Central memory CD8-positive, alpha-beta T cell (primary cell): ENCODE measurements at places on chromosomes 2 and 18.

DNA sequence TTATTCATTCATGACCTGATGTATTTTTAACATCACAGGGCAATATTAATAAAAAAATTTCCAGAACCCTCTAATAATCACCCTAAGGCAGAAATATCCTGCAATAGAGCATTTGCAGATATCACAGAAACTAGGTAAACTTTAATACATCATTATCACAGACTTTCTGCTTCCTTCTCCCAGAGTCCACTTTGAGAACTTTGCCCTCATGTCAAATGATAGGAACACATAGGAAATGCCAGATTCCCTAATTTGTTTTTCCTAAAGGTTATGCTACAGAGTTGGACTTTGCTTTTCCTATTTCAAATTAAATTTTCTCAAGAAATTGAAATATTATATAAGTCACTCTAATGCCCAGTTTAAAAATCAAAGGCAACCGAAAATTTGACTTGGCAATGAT lies 352.8 kb upstream of the LRP1B start:
- no peak for DNase-seq

- DNase-seq, result no peak
These were observed 13.1 kb downstream of the CASP8 start for GRCh38 chr2:201273330-201273983.

DNA sequence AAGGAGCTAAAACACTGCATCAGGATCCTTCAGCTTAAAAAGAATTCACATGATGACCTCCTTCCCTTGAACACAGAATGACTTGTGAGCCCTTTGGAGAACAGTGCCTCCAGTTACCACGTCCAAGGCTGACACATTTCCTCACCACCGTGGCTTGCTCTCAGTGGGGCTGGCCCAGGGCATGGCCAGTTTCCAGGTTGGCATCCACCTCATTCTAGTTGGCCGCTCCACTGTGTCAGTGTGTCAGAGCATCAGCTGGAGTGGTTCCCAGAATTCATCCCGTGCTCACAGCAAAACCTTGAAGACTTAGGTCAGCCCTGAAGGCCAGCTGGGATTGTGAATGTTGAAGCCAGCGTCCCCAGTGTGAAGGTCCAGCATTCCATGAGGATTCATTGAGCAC lies 158.5 kb downstream of the INSIG2 start:
- DNase-seq, result no peak

- DNase-seq, result no peak
These were observed at the start of gene CELF4 for GRCh38 chr18:37565101-37565976. Gene CELF4, minus strand, starts transcription at chr18:37565798.

GRCh38 chr2:30237966-30238800 lies 6.8 kb downstream of the LBH start:
- no peak for DNase-seq

DNA sequence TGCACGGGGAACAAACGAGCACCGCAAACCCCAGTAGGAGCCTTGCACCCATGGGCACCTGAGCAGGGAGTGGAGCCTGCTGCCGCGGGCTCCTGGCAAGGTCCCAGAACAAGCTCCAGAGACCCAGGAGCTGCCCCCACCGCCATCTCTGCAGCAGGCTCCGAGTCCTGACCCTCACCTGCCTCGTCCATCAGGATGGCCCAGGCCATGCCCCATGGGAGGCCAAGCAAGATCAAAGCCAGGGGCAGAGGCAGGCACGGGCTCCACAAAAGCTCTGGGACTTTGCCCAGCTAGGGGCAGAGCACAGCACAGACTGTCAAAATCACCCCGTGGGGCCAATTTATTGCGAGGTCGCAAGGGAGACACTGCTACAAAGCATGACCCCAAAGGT lies 43.6 kb downstream of the GPC1 start:
- DNase-seq, result no peak

- DNase-seq, result no peak
These were observed 38.5 kb downstream of the CDCA7 start for GRCh38 chr2:173393186-173393585.

- DNase-seq, result no peak
These were observed 78.1 kb upstream of the KIF5C start for GRCh38 chr2:148796735-148797512.

DNA sequence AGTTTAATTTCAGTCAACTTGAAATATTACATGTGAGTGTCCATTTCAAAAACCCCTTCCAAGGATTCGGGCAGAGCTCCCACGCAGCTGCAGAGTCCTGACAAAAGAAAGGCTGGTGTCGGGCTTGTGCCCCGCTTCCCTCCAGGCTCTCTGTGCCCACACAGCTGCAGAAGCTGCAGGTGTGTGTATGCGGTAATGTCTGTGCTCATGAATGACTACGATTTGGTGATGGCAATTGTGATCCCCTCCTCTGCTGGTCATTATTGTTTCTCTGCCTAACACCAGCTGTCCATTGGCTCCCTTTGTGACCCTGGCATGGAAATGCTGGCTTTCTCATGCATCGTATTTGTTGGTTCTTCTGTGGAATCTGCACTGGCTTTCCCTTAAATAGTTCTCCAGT lies 224.8 kb downstream of the NUP35 start:
- DNase-seq, result no peak

GRCh38 chr2:119013671-119014070 lies 71.7 kb downstream of the MARCO start:
- DNase-seq, result no peak

DNA sequence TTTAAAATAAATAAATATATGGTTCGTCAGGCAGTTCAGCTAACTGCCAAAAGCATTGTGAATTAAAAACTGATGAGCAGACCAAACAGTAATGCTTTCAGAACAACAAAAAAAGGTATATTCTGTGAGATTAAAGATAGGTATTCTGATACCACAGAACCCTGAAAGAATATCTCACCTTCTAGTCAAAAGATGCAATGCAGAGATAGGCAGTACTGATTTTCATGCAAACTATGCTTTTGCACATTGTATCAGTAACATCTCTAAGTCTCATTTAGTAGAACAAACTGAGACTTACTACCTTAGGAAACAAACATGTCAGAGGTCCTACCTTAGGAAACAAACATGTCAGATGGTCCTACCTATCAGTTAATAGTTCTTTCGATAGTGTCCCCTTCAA lies 32.4 kb downstream of the CUL3 start:
- DNase-seq, result no peak

DNA sequence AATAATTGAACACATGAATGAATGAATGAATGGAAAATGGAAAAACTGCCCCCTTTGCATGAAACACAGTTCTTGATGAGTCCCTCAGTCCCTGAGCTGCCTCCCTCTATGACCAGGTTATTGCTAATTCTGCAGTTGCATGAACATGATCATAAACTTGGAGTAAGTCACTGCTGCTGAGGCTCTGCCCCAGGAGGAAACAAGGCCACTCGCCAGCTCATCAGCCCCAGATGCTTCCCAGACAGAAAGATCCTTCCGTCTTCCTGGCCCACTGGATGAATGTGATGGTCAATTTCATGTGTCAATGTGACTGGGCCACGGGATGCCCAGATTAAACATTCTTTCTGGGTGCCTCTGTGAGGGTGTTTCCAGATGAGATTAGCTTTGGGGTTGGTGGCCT lies 16.4 kb downstream of the GPR45 start:
- DNase-seq, result no peak

- no peak for DNase-seq
These were observed at the start of gene DRC1 for GRCh38 chr2:26401739-26402541. Gene DRC1, plus strand, starts transcription at chr2:26401920. Its CDS starts 70 bp downstream, at chr2:26401990.

DNA sequence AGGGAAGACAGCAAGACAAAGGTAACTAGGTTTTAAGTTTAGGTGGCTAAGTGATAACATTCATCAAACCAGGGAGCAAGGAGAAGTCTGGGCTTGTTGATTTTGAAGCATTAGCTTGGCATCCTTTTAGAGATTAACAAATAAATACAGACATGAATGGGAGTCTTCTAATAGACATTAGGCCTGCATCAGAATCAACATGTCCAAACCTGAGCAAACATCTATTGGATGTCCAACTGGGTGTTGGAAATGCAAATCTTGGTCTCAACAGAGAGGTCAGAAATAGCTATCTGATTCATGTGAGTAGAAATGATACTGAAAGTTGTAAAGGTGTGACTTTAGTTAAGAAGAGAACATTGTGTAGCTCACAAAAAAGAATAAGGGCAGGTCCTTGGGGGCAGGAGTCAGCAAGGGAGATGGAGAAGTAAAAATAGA lies 85.5 kb upstream of the RND3 start:
- DNase-seq, result no peak

GRCh38 chr2:236715077-236715476 lies 145.5 kb downstream of the ACKR3 start:
- no peak for DNase-seq

- no peak for DNase-seq
These were observed 8.2 kb downstream of the FAM110C start for GRCh38 chr2:38155-38554.

GRCh38 chr2:149650006-149650405 lies 62.4 kb upstream of the MMADHC start:
- no peak for DNase-seq

DNA sequence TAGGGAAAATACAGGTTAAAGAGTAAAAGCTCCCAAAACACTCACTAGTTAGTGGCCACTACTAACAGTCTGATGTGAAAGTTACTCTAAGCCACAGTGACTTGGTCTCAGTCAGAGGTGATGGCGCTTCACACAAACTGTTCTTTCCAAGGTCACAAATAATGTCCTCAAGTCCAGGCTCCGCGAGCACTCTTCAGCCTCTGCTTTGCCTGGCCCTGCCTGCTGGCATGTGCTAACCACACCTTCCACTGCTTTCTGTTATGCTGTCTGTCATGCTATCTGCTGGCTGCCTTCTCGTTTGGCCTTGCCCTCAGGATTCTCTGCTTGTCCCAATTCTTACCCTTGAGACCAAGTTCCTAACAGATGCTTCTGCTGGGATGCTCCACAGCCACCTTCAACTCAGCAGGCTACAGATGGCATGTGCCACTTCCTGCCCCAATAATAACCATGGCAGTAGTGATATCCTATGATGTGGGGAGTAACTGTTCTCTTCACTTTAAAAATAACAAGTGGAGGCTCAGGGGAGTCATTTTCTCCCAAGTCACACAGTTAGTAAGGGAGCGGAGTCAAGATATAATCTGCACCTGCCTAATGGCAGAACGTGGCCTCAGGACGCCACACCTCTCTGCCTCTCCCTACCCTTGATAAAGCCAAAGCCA lies 75.7 kb downstream of the ZAP70 start:
- DNase-seq, result no peak

GRCh38 chr2:57906152-57906732 lies 140.4 kb upstream of the VRK2 start:
- no peak for DNase-seq

- DNase-seq, result no peak
These were observed 6.2 kb upstream of the ARHGEF4 start for GRCh38 chr2:130830538-130830937.

DNA sequence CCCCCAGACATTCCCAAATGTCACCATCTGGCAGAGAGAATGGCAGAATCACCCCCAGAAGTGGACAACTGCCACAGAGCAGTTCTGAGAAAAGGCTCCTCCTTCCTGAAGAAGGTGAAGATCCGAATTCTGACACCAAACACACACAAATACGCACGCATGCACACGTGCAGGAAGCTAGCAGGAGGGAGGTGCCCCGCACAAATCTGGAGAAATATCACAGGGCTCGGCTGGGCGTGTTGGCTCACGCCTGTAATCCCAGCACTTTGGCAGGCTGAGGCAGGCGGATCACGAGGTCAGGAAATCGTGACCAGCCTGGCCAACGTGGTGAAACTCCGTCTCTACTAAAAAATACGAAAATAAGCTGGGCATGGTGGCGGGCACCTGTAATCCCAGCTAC lies 38.5 kb upstream of the ATG16L1 start:
- no peak for DNase-seq

- no peak for DNase-seq
These were observed 537.6 kb upstream of the CDH2 start for GRCh38 chr18:28714498-28714897.

GRCh38 chr18:32019251-32019948 lies 775 bp downstream of the RNF125 start:
- DNase-seq, result peak; percentile 77

GRCh38 chr18:23693846-23694245 lies 4.6 kb downstream of the LAMA3 start:
- no peak for DNase-seq

DNA sequence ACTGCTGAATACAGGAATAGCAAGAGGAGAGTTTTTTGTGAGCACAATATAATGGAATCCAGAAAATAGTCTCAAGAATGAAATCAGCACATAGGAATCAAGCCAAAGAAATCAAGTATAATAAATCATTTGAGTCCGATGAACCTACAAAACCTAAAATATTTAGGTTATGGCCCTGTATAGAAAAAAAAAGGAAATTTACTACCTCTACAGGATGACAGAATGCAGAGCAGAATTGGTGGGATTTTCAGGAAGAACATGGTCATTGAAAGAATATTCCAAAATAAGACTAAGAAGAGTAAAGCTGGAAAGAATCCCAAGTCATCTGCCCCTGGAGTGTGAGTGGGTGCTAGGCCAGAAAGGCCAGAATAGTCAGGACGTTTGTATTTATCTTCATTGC lies 1041.2 kb upstream of the CDH2 start:
- DNase-seq, result no peak

DNA sequence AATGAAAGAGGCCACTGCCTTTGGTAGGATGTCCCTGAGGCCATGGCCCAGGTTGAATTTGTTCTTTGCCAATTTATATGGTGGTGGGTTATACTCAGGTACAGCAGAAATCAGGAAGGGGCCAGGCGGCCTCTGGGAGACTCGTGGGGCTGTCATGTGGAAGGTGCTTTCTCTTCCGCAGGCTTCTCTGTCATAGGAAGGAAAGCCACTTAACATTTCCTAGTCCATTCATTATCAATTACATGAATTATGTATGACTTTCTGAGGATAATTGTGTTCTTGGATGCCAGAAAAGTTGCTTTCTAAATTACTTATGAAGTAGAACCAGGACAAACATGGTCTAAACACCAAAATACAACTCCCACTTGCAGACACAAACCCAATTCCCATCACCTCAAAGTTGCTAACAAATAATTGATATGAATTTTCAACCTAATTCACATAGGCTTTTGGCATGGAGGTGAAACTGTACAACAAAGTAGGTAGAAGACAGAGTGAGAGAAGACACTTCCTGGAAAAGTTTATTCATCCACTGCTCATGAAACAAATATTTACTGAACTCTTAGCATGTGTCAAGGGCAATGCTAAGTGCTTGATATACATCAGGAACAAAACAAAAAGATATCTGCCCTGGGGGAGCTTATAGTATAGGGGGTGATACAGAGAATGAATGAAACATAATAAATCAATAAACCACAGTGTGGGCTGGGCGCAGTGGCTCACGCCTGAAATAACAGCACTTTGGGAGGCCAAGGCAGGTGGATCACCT lies 50.5 kb upstream of the CHMP1B start:
- DNase-seq, result no peak

GRCh38 chr2:221851531-221852045 lies 279.5 kb upstream of the EPHA4 start:
- no peak for DNase-seq

GRCh38 chr18:70072678-70073077 lies 125.0 kb upstream of the CD226 start:
- no peak for DNase-seq

GRCh38 chr2:151347906-151348305 lies 9.5 kb upstream of the TNFAIP6 start:
- no peak for DNase-seq
